Globus pallidus (tissue), 1 donor: ENCODE measurements at places on chromosomes 16 and 17.

DNA sequence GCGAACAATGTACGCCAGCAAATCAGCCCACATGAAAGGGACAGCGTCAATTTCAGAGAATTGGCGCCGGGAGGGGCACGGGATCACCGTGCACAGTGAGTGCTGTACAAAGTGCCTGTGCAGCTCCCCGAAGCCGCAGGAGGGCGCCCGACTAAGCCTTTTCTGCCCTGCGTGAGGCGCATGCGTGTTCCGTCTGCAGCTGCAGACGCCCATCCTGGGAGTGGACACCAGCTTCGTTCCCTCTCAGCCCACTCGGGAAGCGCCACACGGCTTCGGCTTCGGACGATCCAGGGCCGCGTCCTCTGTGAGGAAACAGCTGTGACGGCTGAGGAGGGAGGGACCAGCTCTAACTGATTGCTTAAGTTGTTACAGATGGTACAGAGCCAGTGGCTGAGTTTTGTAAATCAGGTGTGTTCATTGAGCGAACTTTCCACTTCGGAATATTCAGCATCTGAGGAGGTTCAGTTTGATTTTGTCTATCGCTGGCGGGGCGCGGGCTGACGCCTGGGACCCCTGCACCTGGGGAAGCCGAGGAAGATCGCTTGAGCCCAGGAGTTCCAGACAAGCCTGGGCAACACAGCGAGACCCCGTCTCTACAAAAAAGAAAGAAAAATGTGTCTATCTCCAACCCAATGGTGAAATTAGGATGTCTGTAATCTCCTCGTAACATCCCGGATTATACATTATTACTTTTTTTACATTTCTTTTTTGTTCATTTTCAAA is 15.4 kb upstream of the ZNF287 start:
- peak; percentile 92 for DNase-seq

GRCh38 chr16:9260666-9261065 is 169.2 kb downstream of the HAPSTR1 start:
- DNase-seq: no peak

- DNase-seq: no peak
Observed at GRCh38 chr17:70780031-70780430, 610.7 kb downstream of the KCNJ2 start.

DNA sequence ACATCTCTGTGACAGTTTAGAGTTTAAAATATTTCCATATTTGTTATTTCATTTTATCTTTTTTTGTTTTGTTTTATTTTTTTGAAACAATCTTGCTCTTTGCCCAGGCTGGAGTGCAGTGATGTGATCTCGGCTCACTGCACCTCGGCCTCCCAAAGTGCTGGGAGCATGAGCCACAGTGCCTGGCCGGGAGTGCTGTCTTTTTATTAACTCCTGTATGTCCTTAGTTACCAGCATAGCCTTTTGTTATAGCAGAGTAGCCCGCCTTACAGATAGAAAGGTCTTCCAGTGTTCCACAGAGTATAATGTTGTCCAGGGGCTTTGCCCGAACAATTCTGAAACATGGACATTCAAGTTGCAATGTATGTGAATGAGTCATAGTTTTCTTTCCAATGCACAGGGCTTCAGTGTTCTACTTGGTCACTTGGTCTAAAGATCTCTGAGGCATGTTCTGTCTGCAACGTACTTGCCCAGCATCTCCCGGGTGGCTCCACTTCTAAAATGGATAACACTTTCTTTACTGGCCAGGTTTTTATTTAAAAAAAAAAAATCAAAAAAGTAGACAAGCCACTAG is 125.6 kb downstream of the KCNJ18 start:
- no peak for DNase-seq

- no peak for DNase-seq
Observed at GRCh38 chr16:68839831-68840230, 3.5 kb upstream of the TANGO6 start.

- no peak for DNase-seq
Observed at GRCh38 chr16:89320782-89321501, 103.4 kb downstream of the ZNF778 start.

- no peak for DNase-seq
Observed at GRCh38 chr17:6386041-6386630, 48.8 kb downstream of the AIPL1 start.

DNA sequence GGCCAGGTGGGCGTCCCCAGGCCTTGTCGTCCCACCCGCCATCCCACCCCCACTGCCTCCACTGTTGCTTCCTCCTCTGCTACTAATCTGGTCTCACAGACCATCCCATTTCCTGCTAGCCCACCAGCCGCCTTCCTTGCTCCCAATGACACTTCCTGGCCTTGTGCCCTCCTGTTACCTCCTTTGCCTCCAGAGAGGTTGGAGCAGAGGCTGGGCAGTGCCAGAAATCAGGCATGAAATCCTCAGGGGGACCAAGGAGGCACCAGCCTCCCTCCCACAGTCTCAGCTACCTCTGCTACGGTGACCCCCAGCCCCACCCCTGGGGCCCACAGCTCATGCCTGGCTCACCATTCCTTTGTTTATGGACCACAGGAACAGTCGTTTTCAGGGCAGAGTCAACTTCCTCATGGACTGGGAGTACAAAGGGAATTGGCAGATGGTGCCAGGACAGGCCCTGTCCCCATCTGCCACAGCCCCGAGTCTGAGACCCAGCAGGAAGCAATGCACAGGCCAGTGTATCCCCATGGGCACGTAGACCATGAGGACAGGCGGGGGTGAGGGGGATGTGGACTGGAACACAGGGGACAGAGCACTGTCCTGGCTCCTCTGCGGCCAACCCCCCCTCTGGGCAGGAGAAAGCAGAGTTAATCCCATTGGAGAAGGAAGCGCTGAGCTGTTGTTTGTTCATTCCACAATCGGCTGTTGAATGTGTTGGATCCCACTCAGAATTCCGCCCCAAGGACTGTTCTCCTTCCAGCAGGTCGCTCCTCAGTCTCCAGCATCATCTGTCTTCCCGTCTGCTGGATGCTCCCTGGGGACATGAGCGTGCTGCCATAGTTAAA is 2.2 kb upstream of the CDH5 start:
- DNase-seq: no peak

- no peak for DNase-seq
Observed at GRCh38 chr17:73017658-73018057, 74.8 kb downstream of the SLC39A11 start.

- no peak for DNase-seq
Observed at GRCh38 chr16:28477311-28477920, 5.3 kb upstream of the NPIPB7 start.

DNA sequence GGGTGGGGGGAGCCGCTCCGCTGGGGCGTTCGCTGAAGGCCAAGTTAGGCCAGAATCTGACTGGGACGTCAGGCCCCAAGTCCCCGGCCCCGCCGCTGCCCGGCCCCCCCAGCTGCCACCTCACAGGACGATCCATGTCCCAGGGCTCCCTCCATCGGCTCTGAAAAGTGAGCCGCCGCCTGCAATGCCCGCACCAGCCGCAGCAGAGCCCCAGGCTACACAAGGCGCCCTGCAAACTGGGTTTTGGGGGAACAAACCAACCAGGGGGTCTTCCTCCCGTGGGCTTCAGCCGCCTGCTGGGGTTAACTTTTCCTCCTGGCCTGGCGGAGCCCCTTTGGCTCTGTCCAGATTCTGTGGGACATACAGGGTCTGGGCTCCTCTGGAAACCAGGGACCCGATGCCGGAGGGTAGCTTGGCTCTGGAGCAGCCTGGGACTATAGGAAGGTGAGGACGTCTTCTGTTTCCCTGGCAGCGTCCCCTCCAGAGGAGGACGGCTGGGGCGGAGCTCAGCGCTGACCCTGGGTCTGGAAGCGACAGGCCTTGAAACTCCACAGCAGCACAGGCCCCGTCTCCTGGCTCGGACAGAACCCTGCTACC is 835 bp downstream of the NME4 start:
- no peak for DNase-seq

DNA sequence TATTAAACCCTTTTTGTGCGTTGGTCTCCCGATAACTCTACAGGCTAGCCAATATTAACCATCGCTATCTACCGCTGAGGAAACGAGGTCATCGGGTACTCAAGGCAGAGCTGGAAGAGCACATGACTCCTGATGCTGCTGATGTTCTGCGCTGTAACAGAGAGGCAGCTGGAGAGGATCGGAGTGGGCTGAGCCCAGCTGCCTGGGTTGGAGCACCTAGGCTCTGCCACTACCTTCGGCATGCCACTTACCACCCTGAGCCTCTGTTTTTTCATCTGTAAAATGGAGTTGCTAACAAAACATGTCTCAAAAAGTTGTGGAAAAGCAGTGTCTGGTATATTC is 432 bp upstream of the SLC46A1 start:
- no peak for DNase-seq

DNA sequence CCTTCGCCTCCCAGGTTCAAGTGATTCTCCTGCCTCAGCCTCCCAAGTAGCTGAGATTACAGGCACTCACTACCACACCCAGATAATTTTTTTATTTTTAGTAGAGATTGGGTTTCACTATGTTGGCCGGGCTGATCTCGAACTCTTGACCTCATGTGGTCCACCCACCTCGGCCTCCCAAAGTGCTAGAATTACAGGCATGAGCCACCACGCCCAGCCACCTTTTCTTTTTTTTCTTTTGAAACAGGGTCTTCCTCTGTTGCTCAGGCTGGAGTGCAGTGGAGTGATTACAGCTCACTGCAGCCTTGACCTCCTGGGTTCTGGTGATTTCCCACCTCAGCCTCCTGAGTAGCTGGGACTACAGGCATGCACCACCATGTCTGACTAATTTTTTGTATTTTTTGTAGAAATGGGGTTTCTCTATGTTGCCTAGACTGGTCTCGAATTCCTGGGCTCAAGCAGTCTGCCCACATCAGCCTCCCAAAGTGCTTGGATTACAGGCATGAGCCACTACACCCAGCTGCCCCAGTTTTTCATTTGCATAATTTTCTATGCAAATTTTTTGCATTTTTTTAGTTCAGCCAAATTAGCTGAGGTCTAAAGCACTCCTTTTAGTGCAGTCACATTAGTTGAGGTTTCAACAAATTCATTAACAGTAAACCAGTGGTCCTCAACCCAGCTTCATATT is 11.3 kb downstream of the WWP2 start:
- DNase-seq: no peak

- peak; percentile 38 for DNase-seq
Observed at GRCh38 chr17:1008008-1008761, 11.3 kb downstream of the TIMM22 start.

DNA sequence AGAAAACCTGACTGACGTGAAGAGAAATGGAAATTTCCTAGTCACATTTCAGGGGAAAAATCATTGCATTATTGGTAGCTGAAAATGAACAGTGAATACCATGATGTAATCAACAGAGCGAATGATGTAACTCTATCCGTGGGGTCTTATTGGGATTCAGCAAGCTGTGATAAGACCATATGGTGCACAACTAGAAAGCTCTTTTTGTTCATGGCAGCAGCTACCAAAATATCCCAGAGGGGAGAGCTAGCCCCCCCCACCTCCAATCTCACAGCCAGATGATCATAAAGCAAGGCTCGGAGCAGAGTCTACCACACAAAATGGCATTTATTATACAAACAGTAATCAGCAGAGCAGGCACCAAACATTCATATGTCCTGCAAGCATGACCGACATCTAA is 22.2 kb upstream of the DNAH17 start:
- peak; percentile 7 for DNase-seq

- DNase-seq: no peak
Observed at GRCh38 chr16:30359871-30360170, 4.7 kb upstream of the CD2BP2 start.

DNA sequence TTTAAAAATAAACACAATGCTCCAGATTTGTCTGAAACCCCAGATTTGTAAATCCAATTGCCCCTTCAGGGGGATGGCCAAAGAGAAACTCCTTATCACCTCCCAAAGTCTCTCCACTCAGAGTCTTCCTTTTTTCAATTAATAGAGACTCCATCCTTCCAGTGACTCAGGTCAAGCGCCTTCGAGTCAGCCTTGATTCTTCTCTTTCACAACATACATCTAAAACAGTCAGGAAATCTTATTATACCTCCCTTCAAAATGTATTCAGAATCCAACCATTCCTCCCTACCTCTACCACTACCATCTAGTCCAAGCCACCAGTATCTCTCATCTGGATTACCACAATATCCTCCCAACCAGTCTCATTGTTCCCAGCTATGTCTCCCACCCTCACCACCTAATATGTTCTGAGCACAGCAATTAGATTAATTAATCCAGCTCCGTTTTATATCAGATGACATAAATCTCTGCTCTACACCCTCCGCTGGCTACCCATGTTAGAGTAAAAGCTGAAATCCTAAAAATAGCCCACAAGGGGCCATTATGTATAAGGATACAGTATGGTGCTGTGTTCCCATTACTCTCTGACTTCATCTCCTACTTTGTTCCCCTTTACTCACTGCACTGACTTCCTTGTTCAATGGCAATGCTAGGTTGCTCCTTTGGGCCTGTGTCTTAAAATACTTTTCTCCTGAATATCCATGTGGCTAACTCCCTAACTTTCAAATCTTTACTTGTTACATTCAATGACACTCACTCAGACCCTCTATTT is 11.8 kb downstream of the SIAH1 start:
- no peak for DNase-seq

- DNase-seq: no peak
Observed at GRCh38 chr17:66655861-66656260, 179.1 kb upstream of the CACNG5 start.

GRCh38 chr16:83843657-83844056 is 35.9 kb downstream of the HSBP1 start:
- no peak for DNase-seq

DNA sequence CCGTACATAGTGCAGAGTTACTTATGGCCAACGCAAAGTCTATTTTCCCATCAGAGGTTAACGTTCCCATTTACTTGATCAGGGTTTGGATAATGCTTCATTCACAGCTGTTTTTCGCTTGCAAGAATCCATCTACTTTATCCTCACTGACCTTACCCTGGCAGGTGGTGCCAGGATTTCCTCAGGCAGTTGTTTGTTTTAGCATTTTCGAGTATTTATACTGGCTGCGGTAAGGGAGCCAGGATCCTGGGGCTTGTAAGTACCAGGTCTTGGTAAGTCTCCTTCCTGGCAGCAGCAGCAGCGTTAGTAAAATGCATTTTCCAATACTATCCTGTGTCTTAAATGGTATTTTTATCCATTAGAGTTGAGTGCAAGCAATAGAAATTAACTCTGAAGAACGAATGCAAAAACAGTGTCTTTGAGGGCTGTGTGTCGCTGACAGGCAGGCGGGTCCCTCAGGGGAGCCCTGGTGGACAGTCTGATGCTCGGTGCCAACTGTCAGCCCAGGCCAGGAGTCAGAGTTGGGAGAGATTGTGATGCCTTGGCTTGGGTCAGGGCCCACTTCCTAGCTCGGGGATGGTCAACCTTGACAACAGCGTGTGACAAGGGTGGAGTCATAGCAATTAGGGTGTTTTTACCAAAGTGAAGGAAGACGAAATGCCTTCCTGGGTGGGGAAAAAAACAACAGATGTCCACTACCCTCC is 92.4 kb upstream of the HSBP1 start:
- no peak for DNase-seq
